ENCODE measurements at places on chromosomes 2 and 18.

GRCh38 chr18:21291106-21291505 lies 49.1 kb downstream of the GREB1L start:
- H3K27ac ChIP-seq = no peak overlapping the region
- no peak overlapping the region for H3K4me3 ChIP-seq
- no peaks in the 10 kb centered on the region for H3K27me3 ChIP-seq

- H3K4me3 ChIP-seq = no peak overlapping the region
- no peaks in the 10 kb centered on the region for H3K27me3 ChIP-seq
- H3K4me1 ChIP-seq = no peaks in the 10 kb centered on the region
- H3K27ac ChIP-seq = no peak overlapping the region
Observed at GRCh38 chr2:129468879-129469278, 510.6 kb upstream of the RAB6C start.

- H3K27me3 ChIP-seq = no peaks in the 10 kb centered on the region
- no peak overlapping the region for H3K4me3 ChIP-seq
- H3K36me3 ChIP-seq = no peaks in the 10 kb centered on the region
- H3K4me1 ChIP-seq = no peaks in the 10 kb centered on the region
- DNase-seq = no peak
Observed at GRCh38 chr2:236877972-236878371, 207.7 kb upstream of the COPS8 start.

- no peaks in the 10 kb centered on the region for H3K27me3 ChIP-seq
- H3K4me1 ChIP-seq = no peaks in the 10 kb centered on the region
- H3K4me3 ChIP-seq = no peak overlapping the region
- H3K27ac ChIP-seq = no peak overlapping the region
Observed at GRCh38 chr18:58325494-58325893, 281.5 kb downstream of the NEDD4L start.

- no peak for DNase-seq
- no peak overlapping the region for H3K27ac ChIP-seq
Observed at GRCh38 chr18:37207343-37207742, 358.3 kb downstream of the CELF4 start.
